NCI-H1417 treated with DMSO at 0.1 percent for 48 hours (cell line): ENCODE measurements at places on chromosomes 1 and 21.

DNA sequence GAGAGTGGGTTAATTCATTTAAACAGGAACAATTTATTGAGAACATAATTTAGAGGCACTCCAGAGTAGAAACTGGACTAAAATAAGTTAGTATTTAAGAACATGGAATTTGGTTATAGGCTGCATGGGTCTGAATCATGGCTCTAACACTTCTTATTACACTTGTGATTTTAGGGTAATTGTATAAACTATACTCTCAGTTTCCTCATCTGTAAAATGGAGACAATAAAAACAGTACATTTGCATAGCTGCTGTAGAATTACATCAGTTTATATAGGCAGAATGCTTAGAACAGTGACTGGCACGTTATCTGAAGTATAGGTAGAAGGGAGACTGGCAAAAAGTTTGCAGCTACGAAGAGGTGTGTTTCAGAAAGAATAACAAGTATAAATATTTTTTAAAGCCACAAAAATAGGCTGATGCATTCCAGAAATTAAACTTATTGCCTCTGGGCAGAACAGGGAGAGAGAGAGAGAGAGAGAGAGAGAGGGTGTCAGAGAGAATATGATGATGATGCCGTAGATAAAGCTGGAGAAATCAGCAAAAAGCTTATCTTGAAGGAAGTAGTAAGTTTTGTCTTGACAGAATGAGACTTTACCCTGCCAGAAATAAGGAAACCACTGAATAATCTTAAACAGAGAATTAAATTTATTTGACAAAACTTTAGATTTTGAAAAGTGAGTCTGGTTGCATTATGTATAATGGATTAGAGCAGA, 8.1 kb upstream of the OR6K3 start:
- DNase-seq: no peak

DNA sequence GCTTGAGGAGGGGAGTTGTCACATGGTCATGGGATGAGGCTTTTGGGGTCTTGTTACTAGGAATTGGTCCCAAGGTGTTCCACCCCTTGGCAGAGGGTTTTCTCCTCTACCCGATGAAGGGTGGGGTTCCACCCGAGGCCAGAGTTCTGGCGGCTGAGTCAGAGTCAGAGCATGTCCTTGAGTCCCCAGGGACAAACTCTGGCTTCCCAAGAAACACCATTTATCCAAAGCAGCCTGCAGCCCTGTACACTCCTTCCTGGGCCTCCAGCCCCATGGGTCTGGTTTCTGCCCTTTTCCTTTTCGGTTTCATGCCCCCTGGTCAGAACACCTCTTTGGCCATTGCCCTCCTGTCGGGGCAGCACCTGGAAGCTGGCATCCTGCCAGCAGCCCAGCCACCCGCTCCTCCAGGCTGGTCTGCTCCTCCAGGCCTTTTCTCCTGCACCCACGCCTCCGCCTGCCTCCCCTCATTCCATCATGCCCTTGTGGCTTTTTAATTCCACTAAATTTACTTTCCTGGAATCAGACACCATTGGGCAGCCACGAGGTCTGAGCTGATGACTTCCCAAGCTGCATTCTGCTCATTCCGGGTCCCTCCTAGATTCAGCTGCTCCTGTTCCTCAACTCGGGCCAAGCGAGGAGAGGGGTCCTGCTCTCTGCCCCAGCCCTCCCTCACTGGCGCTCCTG, 301.7 kb upstream of the VAMP3 start:
- DNase-seq: no peak

DNA sequence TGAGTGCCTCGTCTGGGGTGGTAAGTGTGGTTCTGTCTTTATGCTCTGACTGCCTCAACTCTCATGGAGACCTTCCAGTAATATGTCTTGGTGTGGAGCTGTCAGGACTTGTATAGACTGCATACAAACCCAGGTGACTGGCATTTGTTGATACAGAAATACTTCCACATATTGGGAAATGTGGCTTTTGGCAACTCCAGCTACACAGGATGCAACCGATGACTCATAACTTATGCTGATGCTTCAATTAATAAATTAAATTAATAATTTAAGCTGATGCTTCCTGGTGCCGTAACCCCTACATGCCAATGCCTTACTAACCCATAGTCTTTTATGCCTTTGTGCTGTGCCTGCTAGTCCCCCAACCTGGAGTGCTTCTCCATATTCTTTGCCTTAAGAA, 72.3 kb upstream of the ARTN start:
- DNase-seq: no peak

- DNase-seq: no peak
Observed at GRCh38 chr1:156750191-156750672, 1.2 kb downstream of the HDGF start.

DNA sequence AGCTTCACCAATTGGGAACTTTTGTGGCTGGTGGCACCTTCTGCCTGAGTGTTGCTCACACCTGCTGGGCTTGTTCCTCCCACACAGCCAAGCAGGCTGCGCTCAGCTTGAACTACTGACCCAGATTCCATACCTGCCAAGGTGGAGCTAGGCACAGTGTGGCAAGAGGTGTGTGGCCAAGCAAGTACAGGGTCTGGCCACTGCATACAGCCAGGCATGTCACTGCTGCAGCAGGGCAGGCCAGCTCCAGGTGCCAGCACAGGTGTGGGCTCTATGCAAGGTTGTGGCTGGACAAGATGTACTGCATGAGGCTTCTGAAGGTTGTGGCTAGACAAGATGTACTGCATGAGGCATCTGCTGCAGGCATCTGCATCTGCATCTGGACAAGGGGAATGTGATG, 1254.8 kb downstream of the AMY1C start:
- DNase-seq: no peak

DNA sequence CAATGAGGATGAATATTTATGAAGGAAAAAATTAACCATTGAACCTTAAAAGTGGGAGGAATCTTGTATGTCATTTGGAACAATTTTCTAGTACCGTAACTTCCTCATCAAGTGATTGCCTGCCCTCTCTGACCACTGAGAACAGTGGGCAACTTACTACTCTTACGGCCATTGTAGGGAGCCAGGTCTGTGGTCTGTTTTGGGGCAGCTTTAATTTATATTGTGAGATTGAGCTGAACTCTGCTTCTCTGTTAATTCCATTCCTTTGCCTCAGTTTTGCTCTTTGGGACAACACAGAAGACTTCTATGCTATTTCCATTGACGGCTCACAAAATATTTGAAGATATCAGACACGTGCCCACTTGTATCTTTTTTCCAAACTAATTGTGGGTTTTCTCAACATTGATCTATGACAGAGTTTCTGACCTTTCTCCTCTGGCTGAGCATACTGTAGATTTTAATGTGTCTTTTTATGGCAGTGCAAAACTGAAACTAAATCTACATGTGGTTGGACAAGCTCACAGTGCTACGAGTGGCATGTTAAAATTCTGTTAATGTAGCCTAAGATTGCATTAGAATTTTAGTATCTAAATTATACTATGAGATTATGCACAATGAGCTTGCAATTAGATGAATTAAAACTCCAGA, 27.8 kb upstream of the ZNF281 start:
- DNase-seq: no peak

- no peak for DNase-seq
Observed at GRCh38 chr1:183032122-183032921, 9.1 kb downstream of the LAMC1 start.

GRCh38 chr1:111082421-111083203, 57.3 kb downstream of the DRAM2 start:
- no peak for DNase-seq

- DNase-seq: no peak
Observed at GRCh38 chr1:64956733-64957441, 9.5 kb downstream of the JAK1 start.

- DNase-seq: peak; percentile 40
Observed at GRCh38 chr1:168082008-168082876, 54.5 kb downstream of the GPR161 start.

DNA sequence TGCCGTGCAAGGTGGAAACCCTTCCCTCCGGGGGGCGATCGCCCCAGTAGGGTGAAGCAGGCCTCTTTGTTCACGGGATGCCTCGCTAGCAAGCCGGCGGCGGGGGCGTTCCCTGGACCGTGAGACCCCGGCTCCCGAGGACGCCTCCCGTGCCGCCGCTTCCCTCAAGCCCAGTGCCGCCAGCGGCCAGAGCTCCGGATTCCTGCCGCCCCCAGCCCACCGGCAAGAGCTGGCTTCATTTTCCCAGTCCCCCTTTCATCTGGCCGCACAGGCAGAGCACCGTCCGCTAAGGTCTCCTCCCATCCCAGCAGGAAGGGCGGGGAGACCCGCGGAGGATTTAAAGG, 16.3 kb downstream of the IER5 start:
- DNase-seq: no peak

GRCh38 chr1:153688276-153688675, 9.8 kb downstream of the NPR1 start:
- no peak for DNase-seq

- no peak for DNase-seq
Observed at GRCh38 chr1:211893260-211893659, 62.7 kb upstream of the LPGAT1 start.

DNA sequence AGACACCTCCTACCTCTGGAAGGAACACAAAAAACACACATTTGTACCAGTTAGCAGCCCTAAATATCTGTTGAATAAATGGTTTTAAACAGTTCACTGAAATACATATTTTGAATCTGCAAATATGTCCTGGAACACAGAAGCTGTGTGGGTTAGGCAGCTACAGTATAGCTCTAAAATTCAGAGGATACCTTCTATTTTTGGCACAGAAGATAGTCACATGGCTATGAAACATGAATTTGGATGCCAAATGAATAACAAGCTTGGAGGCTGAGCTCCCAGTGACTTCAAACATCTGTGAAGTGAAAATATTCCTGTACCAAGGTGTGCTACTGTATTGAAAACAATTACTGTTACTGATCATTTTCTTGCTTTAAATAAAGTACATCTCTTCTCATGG, 391.5 kb upstream of the ADGRL2 start:
- no peak for DNase-seq

- no peak for DNase-seq
Observed at GRCh38 chr1:71351438-71351837, 270.6 kb upstream of the ZRANB2 start.

GRCh38 chr21:33199100-33199464, 30.7 kb upstream of the IFNAR2 start:
- DNase-seq: no peak

DNA sequence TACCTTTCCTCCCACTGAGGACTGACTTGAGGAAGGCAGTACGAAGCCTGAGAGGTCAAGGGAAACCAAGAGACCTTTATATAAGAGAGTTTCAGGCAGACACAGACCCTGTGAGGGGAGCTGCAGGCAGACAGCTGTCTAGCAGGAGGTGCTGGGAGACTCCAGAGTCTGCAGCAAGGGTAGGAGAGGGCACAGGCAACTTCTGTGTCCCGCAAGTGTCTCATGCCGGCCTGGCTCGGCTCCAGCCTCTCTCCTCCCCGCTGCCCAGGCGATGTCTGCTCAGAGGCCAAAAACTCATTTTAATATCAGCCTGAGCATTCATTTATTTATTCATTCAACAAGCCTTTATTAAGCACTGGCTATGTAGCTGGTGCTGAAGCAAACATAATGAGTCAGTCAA, 83.0 kb downstream of the KIRREL1 start:
- DNase-seq: no peak

GRCh38 chr1:32508761-32509160, 30.5 kb upstream of the ZBTB8A start:
- DNase-seq: no peak

DNA sequence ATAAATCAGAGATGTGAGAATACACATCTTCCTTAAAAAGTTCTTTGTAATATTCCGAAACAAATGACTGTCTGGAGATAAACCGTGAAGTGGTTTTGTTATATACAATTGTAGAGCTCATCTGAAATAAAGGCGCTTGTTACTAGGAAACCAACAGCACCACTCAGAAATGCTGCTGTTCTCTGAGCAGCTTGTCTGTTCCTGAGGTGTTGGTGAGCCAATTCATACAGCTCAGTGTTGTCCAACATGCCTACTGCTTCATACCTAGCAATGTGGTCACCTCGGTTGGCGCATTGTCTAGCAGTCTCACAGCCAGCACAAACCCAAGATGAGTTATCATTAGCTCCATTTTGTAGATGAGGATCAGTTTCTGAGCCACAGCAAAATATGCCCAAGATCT, 44.4 kb downstream of the GFI1 start:
- DNase-seq: peak; percentile 69

DNA sequence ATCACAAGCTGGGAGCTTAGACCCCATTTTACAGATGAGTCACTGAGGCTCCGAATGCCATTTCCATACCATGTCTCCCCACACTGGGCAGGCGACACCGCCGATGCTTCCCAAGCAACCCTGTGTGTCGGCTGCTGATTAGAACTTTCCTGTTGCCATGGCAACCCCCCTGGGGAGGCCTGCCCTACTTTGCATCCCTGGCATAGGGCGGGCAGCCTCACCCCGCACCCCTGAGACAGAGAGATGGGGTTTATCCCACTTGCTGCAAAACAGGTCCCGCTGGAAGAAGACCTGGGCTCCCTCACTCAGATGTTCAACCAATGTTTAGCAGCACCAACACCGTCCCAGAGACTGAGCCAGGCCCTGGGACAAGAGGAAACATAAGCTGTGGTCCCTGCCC, 81.5 kb downstream of the CAMK2N1 start:
- DNase-seq: no peak

- no peak for DNase-seq
Observed at GRCh38 chr1:229034342-229034741, 236.6 kb upstream of the RAB4A start.

DNA sequence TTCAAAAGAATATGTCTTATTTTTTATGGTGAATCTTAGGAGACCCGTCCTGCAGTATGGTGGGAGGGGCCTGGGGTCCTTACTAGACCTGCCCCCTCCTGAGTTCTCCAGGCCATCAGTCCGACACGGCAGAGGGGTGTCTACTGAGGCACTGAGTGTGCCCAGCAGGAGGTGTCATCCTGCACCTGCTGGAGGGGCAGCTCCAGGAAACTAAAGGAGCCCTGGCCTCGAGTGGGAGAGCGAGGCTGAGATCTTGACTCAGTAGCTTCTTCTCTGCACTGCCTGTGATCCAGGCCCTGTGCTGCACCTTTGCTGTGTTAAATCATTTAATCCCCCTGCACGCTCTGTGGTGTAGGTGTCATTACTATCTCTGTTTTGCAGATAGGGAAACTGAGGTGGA, 587.7 kb downstream of the PTPRU start:
- DNase-seq: no peak

- no peak for DNase-seq
Observed at GRCh38 chr1:155042789-155043188, 8.3 kb upstream of the ADAM15 start.

- no peak for DNase-seq
Observed at GRCh38 chr1:53499257-53500203, 40.3 kb downstream of the DMRTB1 start.

DNA sequence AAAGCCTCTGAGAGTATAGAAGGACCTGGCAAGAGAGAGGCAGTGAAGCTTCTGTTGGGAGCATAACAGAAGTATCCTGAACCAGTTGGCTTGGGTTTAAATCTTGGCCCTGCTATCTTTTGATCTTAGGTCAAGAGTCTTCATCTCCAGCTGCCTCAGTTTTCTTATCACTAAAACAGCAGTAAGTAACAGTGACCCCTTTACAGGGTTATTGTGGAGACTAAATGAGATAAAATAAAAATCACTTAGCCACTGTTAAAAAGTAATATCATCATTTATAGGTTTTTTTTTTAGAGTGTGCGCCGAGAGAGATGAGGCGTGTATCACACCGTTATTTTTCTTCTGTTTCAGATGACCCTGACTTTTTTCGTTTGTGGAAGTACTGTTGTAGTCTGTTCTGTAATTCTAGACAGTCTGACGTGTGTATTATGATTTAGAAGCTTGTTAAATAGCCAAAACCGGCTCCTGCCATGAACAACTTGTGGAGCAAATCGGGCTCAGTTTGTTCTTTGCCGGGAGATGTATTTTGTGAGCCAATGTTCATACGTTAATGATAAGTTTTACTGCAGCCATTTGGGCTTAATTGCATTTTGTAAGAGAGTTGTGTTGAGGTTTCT, 1.1 kb downstream of the THRAP3 start:
- no peak for DNase-seq
